ENCODE measurements at places on chromosomes 16 and 17.

GRCh38 chr17:19292377-19292711 lies 55.2 kb downstream of the EPN2 start:
- peaks cover 2% of the 10 kb centered on the region for H3K36me3 ChIP-seq
- DNase-seq: no peak
- H3K4me3 ChIP-seq: no peak overlapping the region
- no peaks in the 10 kb centered on the region for H3K4me1 ChIP-seq
- H3K27ac ChIP-seq: no peak overlapping the region
- H3K27me3 ChIP-seq: peaks cover 15% of the 10 kb centered on the region

- no peaks in the 10 kb centered on the region for H3K27me3 ChIP-seq
- no peak overlapping the region for H3K4me3 ChIP-seq
- H3K4me1 ChIP-seq: peaks cover 30% of the 10 kb centered on the region
- DNase-seq: no peak
These were observed 22.8 kb downstream of the TMEM204 start for GRCh38 chr16:1556254-1556653.

DNA sequence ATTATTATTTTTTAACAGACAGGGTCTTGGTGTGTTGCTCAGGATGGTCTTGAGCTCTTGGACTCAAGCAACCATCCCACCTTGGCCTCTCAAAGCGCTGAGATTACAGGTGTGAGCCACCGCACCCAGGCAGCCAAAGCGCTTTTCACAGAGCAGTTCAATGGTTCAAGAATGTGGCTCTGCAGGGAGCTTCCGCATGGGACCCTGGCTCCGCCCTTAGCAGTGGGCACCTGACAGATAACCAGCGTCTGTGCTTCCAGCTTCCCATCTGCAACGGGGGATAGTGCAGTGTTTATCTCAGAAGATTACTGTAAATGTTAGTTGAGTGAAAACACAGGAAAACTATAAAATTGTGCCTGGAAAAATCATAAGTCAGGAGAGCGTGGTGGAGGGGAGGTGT lies 99.4 kb downstream of the KCNJ12 start:
- H3K27me3 ChIP-seq: peaks cover 20% of the 10 kb centered on the region
- H3K27ac ChIP-seq: no peak overlapping the region
- H3K36me3 ChIP-seq: peaks cover 3% of the 10 kb centered on the region
- no peaks in the 10 kb centered on the region for H3K4me1 ChIP-seq
- DNase-seq: no peak

- no peaks in the 10 kb centered on the region for H3K27me3 ChIP-seq
- peaks cover 73% of the 10 kb centered on the region for H3K36me3 ChIP-seq
- no peak overlapping the region for H3K4me3 ChIP-seq
- H3K4me1 ChIP-seq: peaks cover 78% of the 10 kb centered on the region
- no peak for DNase-seq
These were observed 37.4 kb downstream of the NLRC5 start for GRCh38 chr16:57026778-57027062.

DNA sequence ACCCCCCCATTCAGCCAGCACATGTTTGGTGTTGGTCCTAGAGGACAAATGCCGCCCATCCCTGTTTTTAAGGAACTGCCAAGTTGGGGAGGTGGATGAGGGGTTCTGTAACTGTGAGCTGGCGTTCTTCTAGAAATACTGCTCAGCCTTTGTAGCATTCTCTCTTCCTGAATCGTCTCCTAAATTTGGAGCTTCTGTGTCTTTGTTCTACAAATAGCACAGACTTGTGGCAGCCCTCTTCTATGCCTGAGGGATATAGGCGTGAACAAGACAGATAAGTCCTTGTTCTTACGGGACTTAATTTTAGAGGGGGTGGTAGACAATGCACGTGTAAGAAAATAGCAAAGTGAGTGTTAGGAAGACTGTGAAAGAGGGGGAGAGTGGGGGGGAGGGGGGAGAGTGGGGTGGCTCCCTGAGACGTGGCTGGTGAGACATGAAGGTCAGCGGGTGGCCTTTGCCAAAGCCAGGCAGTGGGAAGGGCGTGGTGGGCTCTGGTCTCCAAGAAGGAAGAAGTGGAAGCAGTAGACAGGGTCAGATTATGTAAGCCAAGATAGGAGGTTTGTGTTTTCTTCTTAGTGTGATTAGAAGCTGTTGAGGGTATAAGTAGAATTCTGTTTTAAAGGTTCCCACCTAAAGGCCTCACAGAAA lies 9.9 kb downstream of the MFSD11 start:
- H3K27me3 ChIP-seq: no peaks in the 10 kb centered on the region
- peaks cover 26% of the 10 kb centered on the region for H3K36me3 ChIP-seq

DNA sequence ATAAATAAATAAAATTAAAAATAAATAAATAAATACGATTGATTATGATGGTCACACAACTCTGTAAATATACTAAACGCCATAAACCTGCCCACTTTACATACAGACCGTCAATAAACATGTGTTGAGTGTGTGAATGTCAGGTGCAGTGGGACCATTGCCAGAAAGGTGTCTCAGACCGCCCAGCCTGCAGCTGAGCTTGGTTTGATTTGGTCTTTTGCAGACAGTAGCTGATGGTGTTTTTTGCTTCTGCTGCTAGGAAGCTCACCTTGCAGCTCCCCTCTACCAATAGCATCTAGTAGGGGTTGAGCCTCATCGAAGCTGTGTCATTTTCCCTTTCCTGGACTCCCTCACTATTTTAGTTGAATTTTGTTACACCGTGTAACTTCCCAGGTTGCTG lies 23.5 kb downstream of the UBALD1 start:
- H3K36me3 ChIP-seq: no peaks in the 10 kb centered on the region
- no peak for DNase-seq
- H3K4me1 ChIP-seq: no peaks in the 10 kb centered on the region
- no peaks in the 10 kb centered on the region for H3K27me3 ChIP-seq

DNA sequence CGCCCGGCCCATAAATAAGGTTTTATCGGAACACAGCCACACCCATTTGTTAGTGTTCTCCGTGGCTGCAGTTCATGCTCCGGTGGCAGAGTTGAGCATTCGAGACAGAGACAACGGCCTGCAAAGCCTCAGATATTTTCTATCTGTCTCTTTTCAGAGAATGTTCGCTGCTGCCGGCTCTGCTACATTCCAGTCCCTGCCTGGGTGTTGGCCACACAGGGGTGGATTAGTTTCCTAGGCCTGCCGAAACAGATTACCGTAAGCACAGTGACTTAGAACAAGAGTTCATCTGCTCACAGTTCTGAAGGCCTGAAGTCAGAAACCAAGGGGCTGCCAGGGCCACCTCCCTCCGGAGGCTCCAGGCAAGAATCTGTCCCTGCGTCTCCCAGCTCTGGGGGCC lies 19.1 kb upstream of the GSG1L start:
- H3K4me1 ChIP-seq: no peaks in the 10 kb centered on the region
- H3K4me3 ChIP-seq: no peak overlapping the region
- H3K36me3 ChIP-seq: no peaks in the 10 kb centered on the region
- H3K27me3 ChIP-seq: no peaks in the 10 kb centered on the region

DNA sequence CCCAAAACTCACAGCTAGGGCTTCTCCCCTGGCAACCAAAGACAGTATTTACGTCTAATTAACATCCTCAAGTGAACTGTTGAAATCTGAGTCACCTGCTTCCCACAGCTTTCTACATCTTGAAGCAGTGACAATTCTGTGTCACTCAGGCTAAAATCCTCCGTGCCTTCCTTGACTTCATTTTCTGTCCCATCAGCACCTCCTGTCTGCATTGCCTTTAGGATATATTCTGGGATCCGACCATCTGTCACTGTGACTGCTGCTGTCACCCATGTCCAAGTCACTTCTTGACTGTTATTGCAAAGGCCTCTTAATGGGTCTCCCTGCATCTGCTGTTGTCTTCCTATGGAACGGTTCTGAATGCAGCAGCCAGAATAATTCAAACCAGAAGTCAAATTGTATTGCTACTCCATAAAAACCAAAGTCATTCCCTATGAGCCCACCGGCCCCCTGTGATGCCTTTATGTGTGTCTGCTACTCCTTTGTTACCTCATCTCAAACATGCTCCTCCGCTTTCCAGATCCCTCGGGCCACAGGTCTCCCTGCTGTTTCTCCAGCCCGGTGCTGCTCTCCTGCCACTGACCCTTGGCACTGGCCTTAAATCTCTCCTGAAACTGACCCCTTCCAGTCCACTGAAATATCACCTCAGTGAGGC lies 56.9 kb downstream of the WWP2 start:
- H3K36me3 ChIP-seq: peaks cover 21% of the 10 kb centered on the region
- DNase-seq: no peak
- no peak overlapping the region for H3K4me3 ChIP-seq
- no peak overlapping the region for H3K27ac ChIP-seq
- no peaks in the 10 kb centered on the region for H3K27me3 ChIP-seq
- no peaks in the 10 kb centered on the region for H3K4me1 ChIP-seq

Data from activated naive CD8-positive, alpha-beta T cell treated with anti-CD3 and anti-CD28 coated beads for 36 hours (primary cell).